Stimulated activated CD4-positive, alpha-beta T cell treated with anti-CD3 and anti-CD28 coated beads, TNF-alpha, amount 100 ng/mL, for 1 hour (primary cell): ENCODE measurements at places on chromosomes 6 and 20.

DNA sequence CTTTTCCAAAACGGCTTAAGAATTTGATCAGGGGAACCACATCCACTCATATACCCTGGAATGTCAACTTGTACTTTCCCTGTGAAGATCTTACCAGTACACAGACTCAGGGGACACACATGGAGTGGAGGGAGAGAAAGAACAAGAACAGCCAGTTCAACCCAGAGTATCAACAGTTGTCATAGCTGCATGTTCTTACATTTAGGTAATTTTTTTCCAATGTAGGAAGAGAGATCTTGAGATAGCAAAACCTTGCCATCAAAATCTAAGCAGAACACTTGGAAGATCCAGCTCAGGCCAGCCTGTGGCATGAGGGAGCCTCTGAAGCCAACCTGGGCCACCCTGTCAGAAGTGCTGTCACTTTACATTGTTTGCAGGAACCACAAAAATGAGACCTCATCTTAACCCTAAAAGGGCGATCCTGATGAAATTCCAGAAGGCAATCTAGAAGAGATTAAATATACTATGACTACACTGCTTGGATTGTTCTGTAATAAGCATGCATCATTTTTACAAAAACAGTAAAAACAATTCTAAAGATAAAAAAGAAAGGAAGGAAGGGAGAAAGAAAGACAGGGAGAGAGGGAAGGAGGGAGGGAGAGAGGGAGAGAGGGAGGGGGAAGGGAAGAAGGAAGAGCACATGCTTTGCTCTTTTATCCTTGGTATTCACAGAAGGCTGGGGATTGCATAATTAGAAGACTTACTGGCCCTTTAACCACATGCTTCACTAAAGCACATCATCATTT, 124.7 kb upstream of the TCF21 start:
- DNase-seq, result no peak

- DNase-seq, result no peak
These were observed 47.2 kb downstream of the MUC22 start for GRCh38 chr6:31057426-31058003.

- no peak for DNase-seq
These were observed 94.1 kb downstream of the LRRC1 start for GRCh38 chr6:53888931-53889330.

DNA sequence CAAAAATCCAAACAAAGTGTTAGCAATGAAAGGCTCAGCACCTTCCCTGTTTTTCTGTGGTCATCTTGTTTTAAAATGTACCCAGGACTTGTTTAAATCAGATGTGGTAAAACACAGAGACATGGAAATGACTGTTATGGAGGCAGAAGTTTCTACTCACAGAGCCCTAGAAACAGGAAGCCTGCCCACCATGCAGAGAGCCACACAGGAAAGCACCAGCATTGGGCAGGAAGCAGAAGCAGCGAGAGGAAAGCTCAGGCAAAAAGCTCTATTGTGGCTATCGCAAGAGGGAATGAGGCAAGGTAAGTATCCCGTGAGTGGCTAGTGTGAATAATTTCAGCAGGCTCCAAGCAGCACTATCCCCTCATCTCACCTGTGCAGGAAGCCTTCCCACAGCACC, 42.8 kb downstream of the GPR6 start:
- no peak for DNase-seq

DNA sequence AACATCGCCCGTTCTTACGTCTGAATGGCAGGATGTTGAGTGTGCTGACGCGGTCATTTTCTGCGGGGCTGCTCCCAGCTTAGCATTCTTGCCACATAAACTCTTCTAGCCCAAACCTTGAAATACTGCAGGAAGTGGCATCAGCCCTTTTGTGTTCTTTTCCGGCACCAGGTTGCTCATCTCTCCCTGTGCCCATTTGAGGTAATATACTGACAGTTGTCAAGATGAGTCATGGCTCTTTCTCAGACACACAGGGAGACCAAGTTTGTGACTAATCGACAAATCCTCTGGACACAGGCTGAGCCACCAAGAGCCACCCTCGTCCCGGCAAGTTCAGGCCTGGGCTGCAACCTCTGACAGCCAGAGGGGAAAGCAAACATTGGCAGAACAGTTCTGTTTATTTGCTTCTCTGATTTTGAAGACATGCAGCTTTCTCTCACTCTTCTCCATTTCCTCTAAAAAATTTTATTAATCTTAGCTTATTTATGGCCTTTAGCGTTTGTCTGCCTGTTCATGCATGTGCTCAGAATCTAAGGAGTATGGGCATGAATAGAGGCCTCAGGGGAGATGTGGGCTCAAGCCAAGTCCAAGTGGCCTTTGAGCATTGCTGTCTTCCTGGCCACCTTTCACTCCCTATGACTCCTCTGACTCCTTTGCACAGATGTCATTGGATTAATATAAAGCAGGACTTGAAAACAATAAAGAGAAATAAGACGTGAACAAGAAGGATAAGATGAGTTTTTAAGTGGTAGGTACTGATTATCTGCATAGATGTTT, 328.2 kb upstream of the JAG1 start:
- no peak for DNase-seq

GRCh38 chr6:133891149-133891926, 2.4 kb downstream of the TCF21 start:
- DNase-seq, result no peak

- no peak for DNase-seq
These were observed 15.6 kb upstream of the SNRPB2 start for GRCh38 chr20:16714242-16714641.

- no peak for DNase-seq
These were observed 43.0 kb downstream of the TPD52L1 start for GRCh38 chr6:125196613-125197012.

DNA sequence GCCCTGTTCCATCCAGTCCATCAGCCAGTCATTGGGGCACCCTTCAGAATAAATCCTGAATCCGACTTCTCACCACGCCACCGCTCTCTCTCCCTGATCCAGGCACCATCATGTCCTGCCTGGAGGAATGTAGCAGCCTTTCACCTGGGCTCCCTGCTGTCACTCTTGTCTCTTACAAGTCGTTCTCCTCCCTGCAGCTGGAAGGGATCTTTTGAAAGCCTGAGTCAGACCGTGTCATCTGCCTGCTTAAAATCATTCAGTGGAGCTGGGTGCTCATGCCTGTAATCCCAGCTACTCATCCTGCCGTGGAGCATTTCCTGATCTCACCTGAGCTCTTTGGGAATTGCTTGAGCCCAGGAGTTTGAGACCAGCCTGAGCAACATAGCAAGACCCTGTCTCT, 19.2 kb upstream of the KCNG1 start:
- DNase-seq, result no peak

DNA sequence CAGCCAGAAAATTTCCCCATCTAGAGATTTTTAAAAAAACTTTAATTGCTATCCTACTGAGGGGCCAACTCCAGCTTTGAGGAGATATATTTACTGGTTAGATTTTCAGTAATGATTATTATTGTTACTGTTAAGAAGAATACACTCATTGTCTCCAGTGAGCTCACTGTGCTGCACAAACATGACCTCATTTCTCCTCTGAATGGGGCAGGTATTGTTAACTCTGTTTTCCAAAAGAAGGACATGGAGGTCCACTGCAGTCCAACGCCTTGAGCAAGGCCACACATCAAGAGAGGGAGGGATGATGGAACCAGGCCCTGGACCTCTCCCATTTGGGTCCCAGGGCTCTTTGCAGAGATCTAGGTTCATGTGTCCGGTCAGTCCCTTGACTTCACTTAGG, 13.9 kb upstream of the SCUBE3 start:
- DNase-seq, result no peak

DNA sequence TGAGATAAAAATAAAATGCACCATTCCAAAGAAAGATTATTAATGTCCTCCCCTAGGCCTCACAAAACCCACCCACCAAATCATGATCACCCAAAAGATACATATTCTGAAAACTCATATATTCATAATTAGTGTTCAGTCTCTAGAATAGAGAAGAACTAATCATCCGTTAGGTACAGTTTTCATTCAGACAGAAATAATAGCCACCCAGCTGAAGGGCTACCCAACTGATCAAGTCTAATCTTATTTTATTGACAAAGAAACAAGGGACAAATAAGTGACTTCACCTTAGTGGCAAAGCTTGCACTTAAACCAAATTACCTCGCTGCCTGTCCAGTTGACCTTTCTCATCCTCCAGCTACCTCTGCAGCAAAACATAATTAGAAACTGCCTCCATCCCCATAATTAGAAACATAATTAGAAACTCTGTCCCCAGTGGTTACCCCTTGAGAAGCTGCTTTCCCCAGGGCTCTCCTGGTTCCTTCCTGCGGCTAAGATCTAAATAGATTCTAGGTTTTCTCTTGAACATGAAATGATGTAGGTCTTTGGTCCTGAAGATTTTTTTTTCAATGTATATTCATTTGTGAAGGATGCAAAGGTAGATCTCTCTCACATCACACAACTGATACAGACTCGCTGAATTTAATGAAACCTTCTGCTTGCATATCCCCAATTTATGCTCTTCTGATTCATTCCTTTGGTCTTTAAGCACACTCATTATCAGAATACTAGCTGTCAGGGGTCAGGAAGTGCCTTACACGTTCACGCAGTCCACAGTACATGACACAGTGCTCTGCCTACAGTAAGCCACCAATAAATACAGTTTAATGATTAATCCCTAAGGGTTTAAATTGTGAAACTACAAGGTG, 46.3 kb downstream of the HBS1L start:
- DNase-seq, result no peak

DNA sequence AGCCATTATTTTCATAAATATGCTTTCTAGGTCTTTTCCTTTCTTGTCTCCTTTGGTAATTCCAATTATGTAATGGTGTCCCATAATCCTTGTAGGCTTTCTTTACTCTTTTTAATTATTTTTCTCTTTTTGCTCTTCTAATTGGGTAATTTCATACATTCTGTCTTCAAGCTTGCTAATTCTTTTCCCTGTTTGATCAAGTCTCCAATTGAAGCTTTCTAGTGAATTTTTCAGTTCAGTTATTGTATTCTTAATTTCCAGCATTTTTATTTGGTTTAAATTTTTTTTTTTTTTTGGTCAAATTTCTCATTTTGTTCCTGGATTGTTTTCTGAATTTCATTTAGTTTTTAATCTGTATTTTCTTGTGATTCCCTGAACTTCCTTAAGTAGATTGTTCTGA, 74.9 kb upstream of the UST start:
- no peak for DNase-seq

GRCh38 chr6:149142924-149143429, 174.5 kb upstream of the TAB2 start:
- no peak for DNase-seq

GRCh38 chr6:121848523-121849255, 413.2 kb downstream of the GJA1 start:
- no peak for DNase-seq

DNA sequence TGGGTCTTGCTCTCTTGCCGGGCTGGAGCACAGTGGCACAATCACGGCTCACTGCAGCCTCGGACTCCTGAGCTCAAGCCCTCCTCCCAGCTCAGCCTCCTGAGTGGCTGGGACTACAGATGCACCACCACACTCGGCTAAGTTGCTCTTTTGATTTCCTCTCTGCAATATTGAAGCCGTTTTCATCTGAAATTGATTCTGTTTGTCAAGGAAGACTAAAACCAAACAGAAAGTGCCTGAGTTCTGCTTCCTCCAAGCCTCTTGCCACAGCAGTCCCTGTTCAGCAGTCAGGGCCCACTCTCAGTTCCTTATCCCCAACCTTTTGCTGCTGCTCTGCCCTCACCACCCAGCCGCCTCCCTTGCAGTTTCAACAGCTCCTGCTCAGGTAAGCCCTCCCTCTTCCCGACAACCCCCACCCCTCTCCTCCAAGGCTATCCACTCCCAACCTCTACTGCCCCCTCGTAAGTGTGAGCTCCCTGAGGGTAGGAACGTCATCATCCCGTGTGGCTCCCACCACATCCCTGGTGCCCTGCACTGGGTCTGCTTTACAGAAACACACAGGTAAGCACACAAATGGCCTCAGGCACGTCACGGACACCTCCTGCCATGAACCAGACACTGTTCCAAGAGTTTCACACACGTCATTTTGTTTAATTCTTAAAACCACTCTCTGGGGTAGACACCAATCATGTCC, 70.7 kb upstream of the TAB2 start:
- no peak for DNase-seq
